H9 (cell line): ENCODE measurements at places on chromosomes 6 and 20.

DNA sequence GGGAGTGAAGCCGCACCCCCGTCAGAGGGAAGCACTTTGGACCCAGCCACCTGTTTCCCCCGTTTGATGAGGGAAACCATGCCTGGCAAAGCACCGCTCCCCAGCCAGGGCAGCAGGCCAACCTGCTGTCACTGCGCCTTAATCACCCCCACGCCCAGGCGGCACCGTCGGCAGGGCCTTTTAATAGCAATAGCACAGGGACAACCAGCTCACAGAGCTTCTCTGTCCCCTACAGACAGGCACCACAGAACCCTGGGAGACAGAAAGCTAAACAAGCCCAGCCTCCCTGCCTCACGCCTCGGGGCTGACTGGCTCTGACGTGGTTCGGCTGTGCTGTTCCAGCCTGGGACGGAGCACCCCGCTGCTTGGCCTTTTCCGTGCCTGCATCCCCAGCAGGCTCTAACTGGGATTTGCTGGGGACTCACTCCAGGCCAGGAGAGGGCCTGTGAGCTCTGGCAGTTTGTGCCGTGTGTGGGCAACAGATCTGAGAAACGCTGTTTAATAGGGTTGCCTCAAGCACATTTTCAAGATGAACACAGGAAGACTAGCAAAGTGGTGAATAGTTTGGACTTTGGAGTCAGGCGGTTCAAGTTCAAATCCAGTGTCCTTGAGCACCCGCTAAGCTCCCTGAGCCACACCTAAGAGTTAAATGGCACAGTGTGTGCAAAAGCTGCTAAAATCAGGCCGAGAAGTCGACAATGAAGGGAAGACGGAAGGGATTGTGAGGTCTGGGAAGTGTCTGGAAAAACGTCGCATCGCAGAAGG, 223.8 kb downstream of the NRN1 start:
- DNase-seq, result no peak

- no peak for DNase-seq
These were observed 144.5 kb downstream of the MAP3K7 start for GRCh38 chr6:90442366-90442765.

DNA sequence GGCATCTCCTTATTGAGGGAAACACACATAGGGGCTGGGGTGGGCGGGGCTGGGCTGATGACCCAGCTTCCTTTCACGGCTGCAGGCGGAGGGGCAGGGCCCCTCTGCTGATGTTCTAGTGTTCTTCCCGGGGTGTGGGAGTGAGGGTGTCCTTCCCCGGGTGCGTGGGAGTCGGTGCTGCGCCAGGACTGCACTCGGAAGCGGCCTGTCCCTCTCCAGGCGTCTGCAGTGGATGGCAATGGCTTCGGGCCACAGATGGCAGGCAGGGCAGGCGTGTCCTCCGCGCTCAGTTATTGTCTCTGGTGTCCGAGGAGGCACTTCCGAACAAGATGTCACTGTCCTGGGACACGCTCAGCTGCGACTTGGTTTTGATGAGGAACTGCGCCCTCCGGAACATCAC, 19.2 kb downstream of the KCNG1 start:
- no peak for DNase-seq

DNA sequence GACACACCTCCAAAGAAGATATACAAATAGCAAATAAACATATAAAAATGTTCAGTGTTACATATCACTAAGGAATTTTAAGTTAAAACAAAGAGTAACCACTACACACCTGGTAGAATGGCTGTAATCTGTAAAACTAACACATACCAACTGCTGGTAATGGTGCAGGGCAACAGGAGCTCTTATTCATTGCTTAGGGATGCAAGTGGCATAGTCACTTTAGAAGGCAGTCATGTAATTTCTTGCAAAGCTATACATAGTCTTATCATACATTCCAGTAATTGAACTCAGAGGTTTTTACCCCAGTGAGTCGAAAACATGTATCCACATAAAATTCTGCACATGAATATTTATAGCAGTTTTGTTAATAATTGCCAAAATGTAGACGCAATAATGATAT, 906.8 kb upstream of the CITED2 start:
- no peak for DNase-seq

- peak; percentile 74 for DNase-seq
These were observed 1.7 kb downstream of the THBD start for GRCh38 chr20:23047738-23048214.

DNA sequence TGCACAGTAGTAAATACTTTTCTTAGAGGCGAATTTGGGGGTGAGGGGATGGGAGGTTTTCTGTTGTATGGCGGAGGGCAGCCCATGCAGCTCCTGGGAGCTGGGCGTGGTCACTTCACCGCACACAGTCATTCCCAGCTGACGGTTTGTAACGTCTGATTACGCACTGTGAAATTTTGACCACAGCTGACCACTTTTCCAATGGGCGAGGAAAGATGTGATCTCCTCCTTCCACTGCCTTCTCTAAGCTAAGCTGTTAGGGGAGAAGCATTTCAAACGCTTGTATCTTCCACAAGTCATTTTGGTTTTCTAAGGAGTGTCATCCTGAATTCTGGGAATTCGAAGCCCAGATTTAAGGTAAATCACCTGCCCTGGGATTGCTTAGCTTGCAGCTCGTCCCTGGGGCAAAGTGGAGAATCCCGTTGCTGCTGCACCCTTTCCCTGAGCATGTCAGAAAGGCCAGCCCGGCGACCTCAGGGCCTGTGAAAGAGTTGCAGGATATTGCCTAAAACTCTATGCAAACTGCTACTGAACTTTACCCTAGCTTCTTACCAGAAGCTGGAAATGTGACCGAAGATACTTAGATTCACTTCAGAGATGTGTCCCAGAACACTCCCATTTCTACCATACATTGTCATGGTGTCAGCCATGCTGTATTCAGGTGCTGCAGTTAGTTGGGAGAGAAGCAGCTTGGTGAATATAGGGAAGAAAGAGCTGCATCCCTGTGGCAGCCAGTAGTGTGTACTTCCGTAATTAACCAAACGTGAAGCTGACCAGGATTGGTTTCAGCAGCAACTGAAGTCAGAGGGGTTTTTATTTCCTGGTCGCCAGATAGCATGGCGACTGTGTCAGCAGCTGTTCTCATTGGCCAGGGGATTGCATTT, 58.9 kb downstream of the RREB1 start:
- DNase-seq, result no peak

GRCh38 chr20:59469267-59470252, 134.8 kb upstream of the PHACTR3 start:
- DNase-seq, result peak; percentile 76

DNA sequence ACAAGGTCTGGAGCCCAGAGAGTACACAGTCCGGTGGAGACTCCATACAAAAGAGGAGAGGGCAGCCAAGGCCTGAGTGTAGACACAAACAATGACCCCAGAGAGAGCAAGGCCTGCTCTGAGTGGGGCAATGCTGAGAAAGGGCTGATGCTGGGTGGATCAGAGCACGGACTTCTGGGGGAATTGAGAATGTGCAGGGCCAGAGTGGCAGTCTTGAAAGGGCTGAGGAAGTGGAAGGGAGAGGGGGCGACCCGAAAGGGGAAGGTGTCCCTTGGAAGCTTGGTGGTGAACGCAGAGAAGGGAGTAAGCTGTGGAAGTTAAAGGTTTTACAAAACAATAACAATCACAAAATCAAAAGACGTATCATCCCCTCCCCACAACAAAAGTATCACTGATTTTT, 12.0 kb upstream of the GRM4 start:
- no peak for DNase-seq

DNA sequence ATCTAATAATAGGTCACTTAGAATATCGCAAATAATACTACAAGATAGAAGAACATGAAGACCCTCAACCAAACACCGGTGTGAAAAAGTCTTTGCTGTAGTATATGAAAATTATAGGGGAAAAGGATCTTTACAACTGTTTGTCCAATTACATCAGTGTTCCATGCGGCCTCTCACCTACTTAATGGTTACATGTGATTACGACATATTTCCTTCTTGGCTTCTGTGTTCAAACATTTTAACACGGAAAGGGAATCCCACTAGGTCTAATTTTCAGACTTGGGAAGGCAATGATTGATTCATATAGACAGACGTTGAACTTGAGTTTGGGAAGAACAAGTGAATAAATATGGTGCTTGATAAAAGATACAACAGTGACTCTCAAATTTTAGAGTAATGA, 273.4 kb downstream of the KIF16B start:
- DNase-seq, result no peak

DNA sequence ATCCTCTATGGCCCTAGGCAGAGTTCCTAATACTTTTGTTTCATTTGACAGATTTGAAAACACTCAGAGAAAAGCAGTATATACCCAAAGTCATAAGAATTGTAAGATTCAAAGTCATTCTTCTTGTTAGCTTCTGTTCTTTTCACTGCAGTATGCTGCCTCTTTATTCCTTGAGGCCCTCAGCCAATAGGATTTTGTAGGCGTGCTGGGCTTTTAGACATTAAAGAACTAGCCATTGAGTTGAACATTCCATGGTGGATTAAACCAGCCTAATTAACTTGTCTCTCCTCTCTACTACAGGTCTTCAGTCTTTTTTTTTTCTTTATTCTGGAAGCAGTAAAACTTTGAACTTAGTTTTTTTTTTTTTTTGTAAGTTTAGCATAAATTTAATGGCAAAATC, 186.3 kb downstream of the PLCB4 start:
- DNase-seq, result no peak

GRCh38 chr6:13243033-13243432, 85.3 kb downstream of the TBC1D7 start:
- DNase-seq, result no peak

GRCh38 chr6:148242180-148242579, 100.5 kb upstream of the SASH1 start:
- DNase-seq, result no peak

DNA sequence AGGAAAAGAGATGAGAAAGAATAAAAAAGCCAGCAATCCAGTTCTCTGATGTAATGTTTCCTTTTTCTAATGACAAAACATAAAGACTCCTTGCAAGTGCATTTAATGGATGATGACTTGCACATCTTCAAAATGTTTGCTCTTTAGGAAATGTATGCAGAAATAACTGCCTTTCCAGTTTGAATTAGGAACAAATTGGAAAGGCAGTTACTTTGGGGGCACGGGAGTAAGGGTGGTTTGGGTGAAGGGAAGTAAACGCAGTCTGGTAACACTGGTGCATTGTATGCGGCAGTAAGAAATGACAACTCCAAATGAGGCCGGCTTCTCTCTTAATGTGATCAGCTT, 57.6 kb upstream of the REV3L start:
- no peak for DNase-seq

DNA sequence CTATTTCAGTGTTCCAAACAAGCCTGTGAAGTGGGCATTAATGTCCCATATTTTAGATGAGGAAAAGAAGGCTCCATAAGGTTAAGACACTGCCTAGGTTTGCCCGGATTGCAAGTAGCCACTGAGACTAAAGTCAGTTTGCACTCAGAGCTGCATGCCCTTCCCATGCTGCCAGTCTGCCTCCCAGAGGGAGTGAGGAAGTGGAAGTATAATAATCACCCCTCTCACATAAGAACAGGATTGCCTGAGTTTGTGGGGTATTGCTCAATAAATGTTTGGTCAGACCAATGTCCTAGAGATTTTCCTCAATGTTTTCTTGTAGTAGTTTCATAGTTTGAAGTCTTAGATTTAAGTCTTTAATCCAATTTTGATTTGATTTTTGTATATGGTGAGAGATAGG, 43.9 kb upstream of the CLIC5 start:
- DNase-seq, result no peak

DNA sequence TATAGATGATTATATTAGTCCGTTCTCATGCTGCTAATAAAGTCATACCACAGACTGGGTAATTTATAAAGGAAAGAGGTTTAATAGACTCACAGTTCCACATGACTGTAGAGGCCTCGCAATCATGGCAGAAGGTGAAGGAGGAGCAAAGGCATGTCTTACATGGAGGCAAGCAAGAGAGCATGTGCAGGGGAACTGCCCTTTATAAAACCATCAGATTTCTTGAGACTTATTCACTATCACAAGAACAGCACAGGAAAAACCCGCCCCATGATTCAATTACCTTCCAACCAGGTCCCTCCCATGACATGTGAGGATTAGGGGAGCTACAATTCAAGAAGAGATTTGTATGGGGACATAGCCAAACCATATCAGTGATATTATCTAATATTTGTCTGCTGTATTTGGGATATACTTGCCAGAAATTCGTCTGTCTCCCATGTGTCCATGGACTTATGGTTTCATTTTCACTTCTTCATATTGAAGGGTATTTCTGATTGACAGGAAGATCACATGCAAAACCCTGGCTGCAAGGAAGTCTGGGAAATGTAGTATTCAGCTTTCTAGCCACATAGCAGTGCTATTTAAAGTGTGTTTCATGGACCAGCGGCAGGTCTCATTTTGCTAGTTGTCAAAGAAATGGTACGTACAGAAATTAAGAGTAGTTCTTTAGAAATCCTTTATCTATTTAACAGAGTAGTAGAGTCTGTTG, 50.5 kb upstream of the PAK5 start:
- DNase-seq, result no peak

DNA sequence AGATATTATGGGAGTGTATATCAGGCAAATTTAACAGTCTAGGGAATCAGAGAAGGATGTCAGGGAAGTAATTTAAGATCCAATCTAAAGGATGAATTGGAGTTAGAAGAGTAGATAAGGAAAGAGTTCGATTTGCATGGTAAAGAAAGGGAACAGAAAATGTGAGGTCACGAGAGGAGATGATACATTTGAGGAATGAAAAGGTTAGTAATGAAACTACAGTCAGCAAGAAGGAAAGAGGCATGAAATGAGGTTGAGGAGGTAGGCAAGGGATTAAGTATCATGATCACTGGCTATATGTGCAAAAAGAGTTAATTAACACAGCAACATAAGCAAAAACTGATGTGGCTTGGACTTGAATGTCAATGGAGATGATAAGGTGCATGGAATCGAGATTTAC, 22.4 kb downstream of the ZNF318 start:
- DNase-seq, result no peak

DNA sequence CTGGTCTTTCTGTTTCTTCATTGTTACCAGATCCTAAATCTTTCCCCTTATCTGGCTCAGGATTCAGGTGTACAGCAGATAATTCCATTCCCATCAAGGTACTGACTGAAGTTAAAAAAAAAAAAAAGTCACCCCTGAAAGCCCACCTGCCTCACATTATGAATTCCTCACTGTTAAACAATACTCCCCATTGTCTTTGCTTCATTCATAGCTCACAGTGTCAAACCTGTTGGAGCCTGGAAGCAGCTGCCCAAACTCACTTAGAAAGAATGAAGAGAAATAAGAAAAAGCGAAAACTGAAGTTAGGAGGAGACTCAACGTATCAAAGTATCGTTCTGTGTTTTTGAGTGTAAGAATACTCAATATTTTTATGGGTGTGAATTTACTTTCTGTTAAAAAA, 1.8 kb upstream of the DCBLD1 start:
- DNase-seq, result no peak
